Stimulated activated CD4-positive, alpha-beta T cell treated with anti-CD3 and anti-CD28 coated beads, Interleukin-4, amount 100 ng/mL, for 48 hours (primary cell): ENCODE measurements at places on chromosomes 16 and 17.

GRCh38 chr17:76593384-76593826 is 7.7 kb upstream of the ST6GALNAC2 start:
- no peak for DNase-seq

DNA sequence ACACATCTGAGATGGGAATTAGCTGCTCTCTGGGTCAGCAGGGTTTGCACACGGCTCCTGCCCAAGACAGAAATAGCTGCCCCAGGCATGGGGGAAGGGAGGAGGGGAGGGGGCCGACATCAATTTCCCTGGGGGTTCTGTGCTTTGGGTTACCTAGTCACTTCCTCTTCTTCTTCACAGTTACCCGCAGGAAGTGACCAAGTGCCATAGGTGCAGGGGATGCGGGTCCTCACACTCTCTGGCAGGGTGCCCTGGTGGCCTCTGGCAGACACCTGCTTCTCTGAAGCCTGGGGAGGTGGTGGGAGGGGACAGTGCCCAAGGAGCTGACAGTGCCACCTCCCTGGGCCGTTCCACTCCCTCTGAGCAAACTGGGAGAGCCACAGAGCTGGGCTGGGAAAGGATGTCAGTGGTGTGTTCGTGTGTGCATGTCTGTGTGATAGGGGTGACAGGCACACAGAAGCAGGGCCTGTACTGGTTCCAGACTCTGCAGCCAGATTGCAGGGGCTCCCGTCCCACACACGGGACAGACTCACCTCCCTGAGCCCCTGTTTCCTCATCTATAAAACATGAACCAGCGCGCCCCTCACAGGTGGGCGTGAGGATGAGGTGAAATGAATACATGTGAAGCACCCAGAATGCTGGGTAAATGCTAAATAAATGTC is 18.2 kb downstream of the SCN4A start:
- DNase-seq, result no peak

GRCh38 chr17:57016764-57017116 is 38.8 kb downstream of the SCPEP1 start:
- DNase-seq, result no peak

- DNase-seq, result no peak
Observed at GRCh38 chr17:51947160-51947735, 211.3 kb downstream of the CA10 start.

DNA sequence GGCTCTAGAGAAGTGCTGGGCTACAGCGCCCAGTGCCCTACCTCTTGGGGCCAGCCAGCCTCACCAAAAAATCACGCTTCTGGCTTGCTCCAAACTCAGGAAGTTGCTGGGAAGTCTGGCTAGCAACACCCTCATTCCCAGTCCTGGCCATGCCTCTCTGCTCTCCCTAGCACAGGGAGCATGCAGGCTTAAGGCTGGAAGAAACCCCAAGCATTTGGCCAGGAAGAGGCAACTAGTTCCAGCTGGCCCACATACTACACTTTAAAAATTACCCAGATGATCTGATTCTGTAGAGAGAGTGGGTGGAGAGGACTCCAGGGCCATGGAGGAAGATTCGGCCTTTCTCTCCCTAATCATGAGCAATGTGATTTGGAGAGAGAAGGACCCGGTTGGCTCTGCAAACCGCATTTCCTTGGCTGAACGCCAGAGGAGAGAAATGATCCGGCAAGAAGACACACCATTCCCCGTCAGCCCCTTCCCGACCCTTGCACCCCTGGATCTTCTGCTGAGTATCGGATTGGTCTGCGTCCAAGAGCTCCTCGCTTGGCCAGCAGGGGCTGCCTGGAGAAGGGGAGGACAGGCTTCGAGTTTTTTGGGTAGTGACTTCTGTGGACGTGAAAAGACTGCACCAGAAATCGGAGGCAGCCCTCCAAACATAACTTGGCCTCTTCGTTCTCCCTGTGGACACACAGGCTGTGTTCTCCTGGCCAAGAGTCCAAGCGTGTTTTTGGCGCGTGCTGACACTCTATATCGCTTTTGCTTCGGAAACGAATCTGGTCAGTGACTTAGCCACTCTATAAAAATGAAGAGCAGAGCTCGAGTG is 406.3 kb downstream of the WWOX start:
- no peak for DNase-seq
